Ovary (tissue), 10 donors: ENCODE measurements at places on chromosomes 5 and 9.
A peak's percentile ranks its signal among the peaks of the same experiment; 100 is the strongest.

GRCh38 chr5:67306965-67307607 is 110.5 kb upstream of the CD180 start:
- no peak for DNase-seq

- no peak for DNase-seq
Measured at GRCh38 chr5:4984461-4984860, 155.7 kb upstream of the ADAMTS16 start.

GRCh38 chr9:24464319-24464951 is 81.3 kb downstream of the IZUMO3 start:
- no peak for DNase-seq

- no peak for DNase-seq
Measured at GRCh38 chr5:160475864-160476438, 54.3 kb downstream of the PTTG1 start.

GRCh38 chr5:141399555-141400258 is 2.0 kb downstream of the PCDHGB5 start:
- no peak for DNase-seq

DNA sequence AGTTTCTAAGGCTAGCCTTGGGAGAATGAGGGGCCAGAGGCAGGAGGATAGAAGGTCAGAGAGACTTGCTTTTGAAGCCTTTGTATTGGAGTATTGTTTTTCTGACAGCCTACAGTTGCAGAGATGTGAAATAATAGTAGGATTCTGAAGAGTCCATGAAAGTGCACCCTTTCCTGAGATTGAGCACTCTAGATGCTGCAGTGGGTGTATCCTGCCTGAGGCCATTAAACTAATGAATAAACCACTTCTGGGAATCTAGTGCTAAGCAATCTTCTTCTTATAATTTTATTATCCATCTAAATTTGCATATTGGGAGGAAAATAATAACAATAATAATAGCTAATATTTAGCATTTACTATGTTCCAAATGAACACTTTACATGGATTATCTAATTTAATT is 19.3 kb upstream of the NNT start:
- DNase-seq = no peak

DNA sequence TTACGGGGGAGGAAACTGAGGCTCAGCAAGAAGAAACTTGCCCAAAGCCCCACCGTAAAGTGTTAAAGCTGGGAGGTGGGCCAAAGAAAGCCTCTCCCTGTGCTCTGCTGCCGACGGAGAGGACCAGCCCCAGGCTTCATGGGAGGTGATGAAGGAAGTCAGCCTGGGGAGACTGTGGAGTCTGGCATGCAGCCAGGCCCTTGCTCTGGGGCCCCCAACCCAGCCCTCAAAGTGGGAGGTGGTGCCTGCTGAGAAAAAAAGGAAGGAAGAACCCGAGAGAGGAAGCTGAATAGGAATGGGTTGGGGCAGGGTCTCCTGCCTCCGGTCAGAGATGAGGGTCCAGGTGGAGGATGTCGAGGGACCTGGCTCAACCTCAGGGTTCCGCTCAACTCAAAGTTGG is 3.8 kb downstream of the RNF44 start:
- no peak for DNase-seq

GRCh38 chr5:111507276-111507675 is 5.1 kb downstream of the STARD4 start:
- no peak for DNase-seq

DNA sequence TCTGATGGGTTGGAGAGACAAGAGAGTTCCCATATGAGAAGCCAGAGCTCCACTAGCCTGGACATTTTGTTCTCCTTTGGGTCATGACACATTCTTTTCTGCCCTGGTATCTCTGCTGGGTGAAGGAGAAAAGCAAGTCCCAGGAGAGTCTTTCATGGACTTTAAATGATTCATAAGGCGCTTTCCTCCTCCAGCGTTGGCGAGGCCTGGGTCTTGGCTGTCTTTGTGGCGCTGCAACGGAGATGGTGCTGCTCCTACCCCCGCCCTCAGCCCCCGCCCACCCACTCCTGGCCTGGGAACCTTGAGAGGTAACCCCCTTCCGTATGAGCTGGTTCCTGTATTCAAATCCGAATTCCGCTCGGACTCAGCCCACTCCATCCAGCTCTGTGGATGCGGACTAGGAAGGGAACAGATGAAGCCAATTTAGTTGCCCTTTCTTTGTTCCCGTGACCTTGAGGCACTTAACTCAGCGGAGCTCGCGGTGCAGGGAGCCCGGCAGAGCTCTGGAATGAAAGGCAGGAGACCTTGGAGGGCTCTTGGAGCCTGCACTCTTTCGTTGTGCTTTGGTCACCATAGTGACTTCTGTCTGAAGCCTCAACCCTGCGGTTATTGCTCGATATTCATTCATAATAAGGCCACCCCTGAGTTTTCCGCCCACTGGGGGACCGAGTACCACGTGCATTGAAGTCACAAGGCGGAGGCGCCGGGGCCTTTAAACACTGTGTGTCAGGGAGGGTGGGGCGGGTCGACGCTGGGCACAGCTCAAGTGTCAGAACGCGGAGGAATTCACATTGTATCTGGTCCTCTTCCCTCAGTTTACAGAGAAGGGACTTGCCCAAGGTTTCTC is 14.0 kb upstream of the PWWP2A start:
- DNase-seq = peak; percentile 70

GRCh38 chr5:114055318-114056184 is 306.3 kb upstream of the KCNN2 start:
- peak; percentile 58 for DNase-seq

DNA sequence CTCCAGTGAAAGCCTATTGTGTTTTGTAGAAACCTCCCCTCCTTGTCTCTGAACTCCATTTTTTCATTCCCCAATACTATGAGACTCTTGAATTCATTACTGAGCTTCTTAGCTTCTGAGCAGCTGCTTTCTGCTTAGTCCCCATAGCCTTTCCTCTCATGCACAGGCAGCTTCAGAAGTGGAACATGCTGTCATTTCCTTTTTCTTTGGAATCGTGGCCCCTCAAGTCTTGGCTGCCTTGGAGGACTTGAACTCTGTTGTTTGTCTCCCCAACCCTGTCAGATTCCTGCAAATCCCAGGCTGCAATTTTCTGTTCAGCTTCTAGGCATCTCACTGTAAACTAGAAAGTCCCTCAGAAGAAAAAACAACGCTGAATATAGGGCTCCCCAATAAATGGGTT is 268.5 kb downstream of the ARRDC3 start:
- DNase-seq = no peak

- DNase-seq = no peak
Measured at GRCh38 chr9:34205102-34205501, 26.3 kb downstream of the UBAP1 start.

GRCh38 chr9:106305428-106306133 is 557.4 kb upstream of the ZNF462 start:
- DNase-seq = no peak

DNA sequence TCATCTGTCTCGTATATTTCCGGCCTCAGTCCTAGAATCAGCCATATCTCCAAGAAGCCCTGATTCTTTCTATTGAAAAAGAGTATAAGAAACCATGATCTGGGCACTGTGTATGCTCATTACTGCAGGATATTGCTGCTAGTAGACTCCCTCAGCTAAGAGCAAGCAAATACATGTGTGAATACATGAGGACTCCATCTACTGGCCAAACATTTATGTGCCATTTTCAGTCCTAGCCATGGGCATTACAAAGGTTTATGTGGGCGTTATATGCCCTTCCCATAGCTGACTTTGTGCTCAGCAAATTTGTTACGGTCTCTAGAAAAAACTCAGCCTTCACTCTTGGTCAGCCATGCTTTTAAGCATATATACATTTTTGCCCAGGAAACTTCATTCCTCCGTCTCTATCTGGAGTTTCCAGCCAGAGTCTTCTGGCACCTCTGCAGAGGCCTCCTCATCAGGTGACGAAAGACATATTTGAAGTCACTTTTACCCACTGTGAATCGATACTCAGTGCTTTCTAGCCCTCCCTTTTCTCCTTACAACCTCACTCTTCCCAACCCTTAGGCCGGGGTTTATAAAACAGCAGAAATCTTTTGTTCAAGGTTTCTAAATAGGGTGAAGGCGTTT is 1495.6 kb upstream of the CDH6 start:
- no peak for DNase-seq

GRCh38 chr5:132487841-132488555 is 2.6 kb downstream of the IRF1 start:
- peak; percentile 12 for DNase-seq

- DNase-seq = no peak
Measured at GRCh38 chr5:148913493-148913892, 87.1 kb downstream of the ADRB2 start.

GRCh38 chr9:30075451-30076199 is 2308.8 kb upstream of the ACO1 start:
- no peak for DNase-seq

DNA sequence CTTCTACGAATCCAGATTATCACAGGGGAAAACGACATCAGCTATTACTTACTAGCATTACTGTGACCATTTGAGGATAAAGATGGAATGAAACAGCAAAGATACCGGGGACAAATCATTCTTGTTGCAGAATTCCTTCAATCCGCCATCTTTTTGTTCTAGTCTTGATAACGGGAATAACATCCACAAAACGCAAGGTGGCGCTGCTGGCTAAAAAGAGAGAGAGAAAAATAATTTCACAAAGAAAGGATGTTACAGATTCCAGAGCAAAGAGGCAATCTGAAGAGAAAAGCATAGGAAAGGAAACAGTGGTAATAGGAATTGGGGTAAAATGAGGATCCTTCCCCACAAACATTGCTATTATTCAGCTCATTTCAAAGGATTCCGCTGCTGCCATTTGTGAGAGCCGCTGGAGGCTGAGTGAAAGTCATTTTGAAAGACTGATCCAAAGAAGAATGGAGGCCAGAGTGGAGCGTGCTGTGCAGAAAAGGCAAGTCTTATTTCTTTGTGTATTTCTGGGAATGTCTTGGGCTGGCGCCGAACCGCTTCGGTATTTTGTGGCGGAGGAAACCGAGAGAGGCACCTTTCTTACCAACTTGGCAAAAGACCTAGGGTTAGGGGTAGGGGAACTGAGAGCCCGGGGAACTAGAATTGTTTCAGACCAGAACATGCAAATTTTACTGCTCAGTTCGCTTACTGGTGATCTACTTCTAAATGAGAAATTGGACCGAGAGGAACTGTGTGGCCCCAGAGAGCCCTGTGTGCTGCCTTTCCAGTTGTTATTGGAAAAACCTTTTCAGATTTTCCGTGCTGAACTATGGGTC is at the start of gene PCDHB7:
TSS of gene PCDHB7 (plus strand) at position 264 of the 824 bp plus-strand sequence. CDS start at position 456, 192 bp downstream.
- no peak for DNase-seq

- DNase-seq = peak; percentile 63
Measured at GRCh38 chr9:20620650-20621470, 1.4 kb downstream of the MLLT3 start.

- no peak for DNase-seq
Measured at GRCh38 chr5:75465480-75465879, 45.9 kb downstream of the CERT1 start.

GRCh38 chr5:115686738-115687074 is 60.9 kb upstream of the TMED7 start:
- DNase-seq = no peak

- peak; percentile 40 for DNase-seq
Measured at GRCh38 chr5:137619191-137619870, 116.6 kb downstream of the KLHL3 start.

- no peak for DNase-seq
Measured at GRCh38 chr9:101268426-101268825, 116.4 kb downstream of the BAAT start.

GRCh38 chr9:75903785-75904360 is 13.4 kb downstream of the PCSK5 start:
- DNase-seq = no peak

DNA sequence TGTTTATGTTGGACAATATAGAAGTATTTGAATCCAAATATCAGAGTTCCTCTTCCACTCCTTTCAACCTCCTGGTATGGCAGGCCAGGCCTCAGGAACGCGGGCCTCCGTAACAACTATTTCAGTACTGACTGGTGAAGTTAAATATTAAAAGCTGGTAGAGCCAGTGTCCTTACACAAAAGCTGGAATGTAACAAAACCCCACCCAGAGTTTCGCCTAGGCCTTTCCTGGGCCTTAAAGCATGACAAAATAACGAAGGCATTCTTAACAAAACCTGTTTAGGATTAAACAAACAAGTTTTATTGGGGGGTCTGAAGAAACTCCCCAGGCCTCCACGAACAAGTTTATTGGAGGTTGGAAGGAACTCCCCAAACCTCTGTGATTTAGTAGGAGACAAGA is 61.6 kb upstream of the GNE start:
- no peak for DNase-seq

- no peak for DNase-seq
Measured at GRCh38 chr5:96896806-96897205, 20.5 kb downstream of the ERAP2 start.

- DNase-seq = no peak
Measured at GRCh38 chr5:150107909-150108447, 21.6 kb upstream of the CSF1R start.

- DNase-seq = no peak
Measured at GRCh38 chr5:10709409-10709808, 51.6 kb downstream of the DAP start.

- no peak for DNase-seq
Measured at GRCh38 chr5:33309068-33309467, 131.7 kb upstream of the TARS1 start.

GRCh38 chr5:111252799-111253545 is 28.8 kb downstream of the CAMK4 start:
- DNase-seq = no peak

GRCh38 chr5:74272024-74272775 is 368.3 kb downstream of the ENC1 start:
- DNase-seq = no peak

GRCh38 chr5:87831499-87831898 is 418.8 kb upstream of the CCNH start:
- no peak for DNase-seq

DNA sequence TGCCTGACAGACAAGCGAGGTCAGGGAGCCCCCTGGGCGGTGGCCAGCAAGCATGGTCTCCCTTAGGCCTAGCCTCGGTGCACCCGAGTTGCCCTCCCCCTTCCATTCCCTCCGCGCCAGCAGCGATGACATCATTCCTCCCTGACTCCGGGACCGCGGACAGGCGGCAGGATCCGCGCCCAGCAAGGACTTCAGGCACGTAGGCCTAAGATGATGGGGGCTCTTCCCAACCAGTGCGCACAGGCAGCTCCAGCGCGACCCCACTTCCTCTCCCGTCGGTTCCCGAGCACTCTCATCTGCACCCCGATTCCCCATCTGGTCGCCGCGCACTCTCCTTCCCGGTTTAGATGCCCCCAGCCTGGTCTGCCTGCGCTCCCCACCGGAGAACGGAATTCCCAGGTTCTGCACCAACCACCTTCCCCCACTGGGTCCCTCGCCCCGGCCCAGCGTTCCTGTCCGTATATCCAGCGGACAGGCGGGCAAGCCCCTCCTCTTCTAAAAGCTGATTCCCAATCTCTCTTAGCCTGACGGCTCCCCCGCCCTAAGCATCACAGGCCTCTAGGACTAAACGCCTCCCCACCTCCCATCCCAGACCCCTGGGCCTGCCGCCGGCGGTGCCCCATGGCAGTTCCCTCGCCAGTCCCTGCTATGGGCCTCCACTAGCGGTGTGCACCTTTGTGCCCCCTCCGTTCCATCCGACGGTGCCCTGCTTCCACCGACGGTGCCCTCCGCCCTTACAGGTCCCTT is 931 bp downstream of the FAM219A start:
- peak; percentile 69 for DNase-seq

GRCh38 chr5:173662581-173663351 is 46.3 kb upstream of the BOD1 start:
- DNase-seq = no peak

GRCh38 chr5:126443374-126443851 is 20.2 kb downstream of the GRAMD2B start:
- DNase-seq = no peak
